ENCODE measurements at places on chromosomes 2 and 18.

DNA sequence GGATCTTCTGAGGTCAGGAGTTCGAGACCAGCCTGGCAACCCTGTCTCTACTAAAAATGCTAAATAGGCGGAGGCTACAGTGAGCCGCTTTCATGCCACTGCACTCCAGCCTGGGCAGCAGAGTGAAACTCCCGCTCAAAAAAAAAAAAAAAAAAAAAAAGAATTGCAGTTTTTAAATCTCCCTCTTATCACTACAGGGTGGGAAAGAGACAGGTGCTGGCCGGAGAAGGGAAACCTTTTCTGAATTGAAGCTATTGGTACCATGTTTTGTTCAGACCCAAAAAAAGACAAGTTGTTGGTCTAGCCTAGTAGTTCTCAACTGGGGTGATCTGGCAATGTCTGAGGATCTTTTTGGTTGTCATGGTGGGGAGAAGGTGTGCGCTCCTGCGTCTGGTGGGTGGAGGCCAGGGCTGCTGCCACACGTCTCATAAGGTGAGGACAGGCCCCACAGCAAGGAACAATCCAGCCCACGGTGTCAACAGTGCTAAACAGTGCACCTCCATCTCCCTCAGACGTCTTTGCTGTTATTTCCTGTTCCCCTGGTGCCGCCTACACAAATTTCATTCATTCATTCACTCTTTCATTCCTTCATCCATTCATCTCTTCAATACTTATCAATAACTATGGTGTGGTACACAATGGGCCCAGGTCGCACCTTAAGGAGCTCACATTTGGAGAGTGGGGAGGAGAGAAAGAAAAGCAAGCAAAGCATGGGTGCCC is 28.8 kb upstream of the ODC1 start:
- DNase-seq = no peak

DNA sequence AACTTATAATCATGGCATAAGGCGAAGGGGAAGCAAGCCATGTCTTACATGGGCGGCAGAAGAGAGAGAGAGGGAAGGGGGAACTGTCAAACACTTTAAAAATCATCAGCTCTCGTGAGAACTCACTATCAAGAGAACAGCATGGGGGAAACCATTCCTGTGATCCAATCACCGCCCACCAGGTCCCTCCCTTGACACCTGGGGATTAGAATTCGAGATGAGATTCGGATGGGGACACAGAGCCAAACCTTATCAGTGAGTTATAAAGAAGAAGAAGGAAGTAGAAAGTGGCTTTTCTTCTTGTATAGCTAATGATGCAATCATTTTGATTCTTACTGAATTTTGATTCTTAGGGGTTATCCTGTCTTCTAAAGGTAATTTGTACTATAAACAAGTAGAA is 51.4 kb downstream of the SMCHD1 start:
- DNase-seq = no peak

GRCh38 chr2:1731963-1732768 is 12.1 kb downstream of the PXDN start:
- no peak for DNase-seq

DNA sequence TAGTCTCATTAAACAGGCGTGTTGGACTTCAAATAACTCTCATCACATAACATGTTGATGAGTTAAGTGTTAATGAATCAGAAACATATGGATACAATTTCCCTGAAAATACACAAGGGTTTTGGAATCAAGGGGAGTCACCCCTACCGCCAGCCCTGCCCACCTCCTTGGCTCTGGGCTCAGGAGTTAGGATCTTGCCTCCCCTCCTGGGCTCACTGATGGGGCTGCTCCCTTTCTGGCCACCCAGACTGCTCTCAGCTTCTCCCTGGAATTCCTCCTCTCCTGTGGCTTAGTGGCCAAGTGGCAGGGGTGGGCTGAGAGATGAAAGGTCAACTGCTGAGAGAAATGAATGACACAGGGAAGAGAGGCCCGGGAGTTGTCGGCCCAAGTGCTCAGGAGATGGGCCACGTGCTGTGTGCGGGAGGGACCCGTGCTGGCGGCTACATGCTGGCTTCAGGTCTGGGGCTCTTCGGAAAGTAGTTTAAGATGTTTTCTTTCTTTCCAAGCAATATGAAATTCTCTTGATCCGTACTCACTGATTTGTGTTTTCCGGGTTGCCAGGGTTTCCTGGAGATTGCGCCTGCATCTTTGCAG is 55.8 kb upstream of the TNP1 start:
- DNase-seq = no peak

- no peak for DNase-seq
Measured at GRCh38 chr2:924701-925100, 25.9 kb upstream of the SNTG2 start.
